Left renal pelvis (tissue), 4 donors: ENCODE measurements at places on chromosomes 2 and 18.

- no peak for DNase-seq
These were observed 63.6 kb downstream of the CTNNA2 start for GRCh38 chr2:79576451-79576850.

GRCh38 chr18:78323453-78324197 lies 656.0 kb upstream of the SALL3 start:
- no peak for DNase-seq

- no peak for DNase-seq
These were observed 68.2 kb downstream of the LRATD1 start for GRCh38 chr2:14700753-14701152.

DNA sequence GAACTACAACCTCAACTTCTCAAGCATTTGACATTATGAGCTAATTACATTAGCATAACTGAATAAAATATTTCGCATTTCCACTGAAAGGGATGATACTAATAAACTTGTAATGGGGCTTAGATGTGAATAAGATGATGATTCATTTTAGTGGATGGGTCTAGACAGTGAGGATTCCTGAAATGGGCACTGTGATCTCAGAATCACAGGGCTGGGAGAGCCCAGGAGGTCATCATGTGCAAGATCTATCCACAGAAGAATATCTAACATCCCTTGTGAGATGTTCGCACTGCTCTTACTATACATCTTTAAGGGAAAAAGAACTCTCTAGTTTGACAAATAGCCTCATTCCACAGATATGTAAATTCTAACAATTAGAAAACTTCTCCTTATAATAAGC lies 245.7 kb downstream of the DYM start:
- DNase-seq: no peak

- DNase-seq: no peak
These were observed 206.0 kb downstream of the NCK2 start for GRCh38 chr2:105950521-105951383.
